Caco-2 (cell line): ENCODE measurements at places on chromosomes 2 and 18.

GRCh38 chr2:64522843-64523428 is 1.2 kb upstream of the AFTPH start:
- DNase-seq: no peak

DNA sequence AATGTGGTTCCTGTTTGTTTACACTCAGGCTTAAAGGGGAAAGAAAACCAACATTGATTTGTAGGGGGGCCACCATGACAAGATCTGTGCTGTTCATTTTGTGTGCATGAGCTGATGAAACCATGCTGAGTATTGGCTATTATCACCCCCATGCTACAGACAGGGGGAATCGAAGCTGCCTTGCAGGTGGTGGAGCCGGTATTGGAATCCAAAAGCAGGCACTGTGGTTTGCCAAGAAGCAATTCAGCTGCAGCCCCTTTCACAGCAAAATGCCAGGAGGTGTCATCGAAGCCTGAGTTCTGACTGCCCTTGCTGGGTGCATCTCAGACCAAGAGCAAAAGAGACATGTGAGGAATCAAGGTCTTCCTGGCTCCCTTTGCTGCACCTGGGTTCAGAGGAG is 221.9 kb downstream of the UXS1 start:
- DNase-seq: no peak

GRCh38 chr2:16553226-16553625 is 112.4 kb downstream of the CYRIA start:
- peak; percentile 61 for DNase-seq

- DNase-seq: no peak
Observed at GRCh38 chr2:239197146-239197545, 203.7 kb downstream of the HDAC4 start.

DNA sequence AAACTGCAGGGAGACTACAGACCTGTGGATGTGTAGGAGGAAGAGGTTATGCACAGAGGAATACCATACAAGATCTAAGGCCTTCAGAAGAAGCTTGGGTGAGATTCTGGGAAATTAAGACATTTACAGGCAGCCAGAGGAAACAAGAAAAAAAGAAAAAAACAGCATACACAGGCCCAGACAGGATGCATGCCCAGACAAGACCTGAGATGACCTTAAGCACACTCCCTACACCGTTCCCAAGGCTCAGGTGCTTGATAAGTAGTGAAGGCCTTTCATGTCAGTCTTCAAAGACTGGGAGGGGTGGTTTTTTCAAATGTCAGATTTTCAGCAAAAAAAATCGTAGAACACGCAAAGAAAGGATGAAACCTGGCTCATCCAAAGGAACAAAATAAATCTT is 83.0 kb downstream of the CCDC138 start:
- DNase-seq: no peak

DNA sequence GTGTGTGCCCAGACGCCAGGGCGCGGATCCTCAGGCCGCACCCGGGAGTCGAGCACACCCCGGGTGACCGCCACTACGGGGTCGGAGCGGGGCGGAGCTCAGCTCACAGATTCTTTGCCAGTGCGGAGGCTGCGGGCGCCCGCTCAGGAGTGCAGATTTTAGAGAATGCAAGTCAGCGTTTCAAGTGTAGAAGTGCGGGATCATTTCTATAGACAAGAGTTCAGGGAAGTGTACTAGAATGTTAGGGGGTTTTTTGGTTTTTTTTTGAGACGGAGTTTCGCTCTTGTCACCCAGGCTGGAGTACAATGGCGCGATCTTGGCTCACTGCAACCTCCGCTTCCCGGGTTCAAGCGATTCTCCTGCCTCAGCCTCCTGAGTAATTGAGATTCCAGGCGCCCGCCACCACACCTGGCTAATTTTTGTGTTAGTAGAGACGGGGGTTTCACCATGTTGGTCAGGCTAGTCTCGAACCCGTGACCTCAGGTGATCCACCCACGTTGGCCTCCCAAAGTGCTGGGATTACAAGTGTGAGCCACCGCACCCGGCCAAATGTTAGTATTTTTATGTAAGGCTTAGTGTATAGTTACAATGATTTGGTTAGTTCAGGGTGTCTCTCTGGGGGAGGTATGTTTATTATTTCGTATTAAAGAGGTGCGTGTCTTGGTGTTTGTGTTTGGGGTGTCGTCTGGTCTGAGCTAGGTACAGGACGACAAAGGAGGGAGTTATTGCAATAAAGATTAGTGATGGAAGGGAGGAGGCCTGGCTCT is 619 bp upstream of the FAM168B start:
- peak; percentile 74 for DNase-seq

- no peak for DNase-seq
Observed at GRCh38 chr2:231920366-231920765, 5.8 kb downstream of the NPPC start.

DNA sequence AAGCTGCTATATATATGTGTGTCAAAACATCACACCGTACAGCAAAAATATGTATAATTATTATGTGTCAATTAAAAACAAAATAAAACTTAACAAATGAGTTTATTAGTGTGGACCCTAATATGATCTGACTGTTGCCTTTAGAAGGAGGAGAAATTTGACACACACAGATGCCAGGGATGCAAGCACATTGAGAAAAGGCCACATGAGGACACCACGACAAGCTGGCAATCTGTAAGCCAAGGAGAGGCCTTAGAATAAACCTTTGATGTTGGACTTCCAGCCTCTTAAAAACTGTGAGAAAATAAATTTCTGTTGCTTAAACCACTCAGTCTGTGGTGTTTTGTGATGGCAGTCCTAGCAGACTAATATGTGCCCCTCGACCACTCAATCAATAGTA is 214.7 kb downstream of the KCNS3 start:
- DNase-seq: no peak
